Fibroblast of skin of right biceps (primary cell): ENCODE measurements at places on chromosomes 6 and 20.

DNA sequence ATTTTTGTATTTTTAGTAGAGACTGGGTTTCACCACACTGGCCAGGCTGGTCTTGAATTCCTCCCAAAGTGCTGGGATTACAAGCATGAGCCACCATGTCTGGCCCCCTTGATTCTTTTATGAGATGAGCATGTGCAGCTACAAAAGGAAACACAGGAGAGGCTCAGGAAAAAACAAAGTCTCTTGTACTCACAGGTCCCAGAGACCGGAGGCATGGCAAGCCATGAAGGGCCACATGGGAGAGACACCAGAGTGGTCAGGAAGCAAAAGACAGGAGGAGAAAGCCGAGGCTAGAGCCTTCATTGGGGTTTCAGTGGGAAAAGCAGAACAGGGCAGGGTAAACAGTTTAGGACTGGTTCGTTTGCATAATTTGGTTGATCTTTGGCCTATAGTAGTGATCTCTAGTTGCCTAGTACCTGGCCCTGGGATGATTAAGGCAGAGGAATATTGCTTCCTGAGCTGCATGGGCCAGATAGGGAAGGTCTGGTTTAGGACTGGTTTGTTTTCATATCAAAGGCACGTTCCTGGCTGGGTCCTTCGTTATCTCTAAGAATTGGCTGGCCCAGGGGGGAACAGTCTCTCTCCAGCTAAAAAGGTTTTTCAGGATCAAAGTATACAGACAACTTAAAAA is 48.2 kb upstream of the PRND start:
- DNase-seq, result no peak

GRCh38 chr20:18138639-18139583 is 1.2 kb downstream of the KAT14 start:
- no peak for DNase-seq

DNA sequence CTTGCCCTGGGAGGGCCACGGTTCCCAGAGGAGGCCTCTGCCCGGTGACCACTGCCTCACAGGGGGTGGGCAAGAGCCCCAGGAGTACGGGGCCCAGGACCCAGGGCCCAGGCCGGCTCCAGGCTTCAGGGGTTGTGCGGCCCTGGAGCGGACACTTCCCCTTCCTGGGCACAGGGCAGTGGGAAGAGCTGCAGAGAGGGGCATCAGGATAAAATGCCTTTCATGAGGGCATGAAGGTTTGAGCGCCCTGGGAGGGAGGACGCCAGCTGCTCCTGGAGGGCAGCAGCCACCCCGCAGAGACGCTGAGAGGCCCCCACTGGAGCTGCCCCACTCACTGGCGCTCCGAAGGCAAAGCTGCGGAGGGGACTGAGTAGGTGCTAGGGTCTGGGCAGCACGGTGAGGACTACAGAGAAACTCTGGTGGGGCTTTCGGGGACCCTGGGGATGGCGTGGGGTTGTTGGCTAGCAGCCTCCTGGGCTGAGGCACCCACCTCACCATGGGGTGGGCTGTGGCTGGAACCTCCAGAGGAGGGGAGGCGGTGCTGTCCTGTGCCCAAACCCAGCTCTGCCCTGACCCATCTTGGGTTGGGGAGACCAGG is 10.4 kb downstream of the LAMA5 start:
- DNase-seq, result no peak

- DNase-seq, result no peak
Measured at GRCh38 chr6:119330520-119331113, 18.9 kb downstream of the MAN1A1 start.

DNA sequence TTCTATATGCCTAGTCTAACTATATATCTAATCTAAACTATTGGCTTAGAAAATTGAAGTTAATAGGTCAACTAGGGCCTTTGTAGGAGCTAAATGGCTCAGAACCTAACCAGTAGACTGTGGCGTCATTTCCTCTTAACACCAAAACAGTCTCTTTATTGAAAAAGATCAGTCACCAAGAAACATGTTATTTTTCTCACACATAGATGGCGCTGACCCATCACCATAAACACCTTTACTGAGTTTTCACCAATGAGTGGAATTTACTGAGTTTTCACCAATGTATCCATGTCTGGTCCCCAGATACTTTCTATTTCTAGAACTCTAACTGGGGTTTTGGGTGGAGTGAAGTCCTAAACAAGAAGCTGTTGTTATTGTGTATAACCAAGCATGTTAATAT is 636.0 kb downstream of the BCKDHB start:
- peak; percentile 55 for DNase-seq
